Renal pelvis (tissue), 12 donors: ENCODE measurements at places on chromosomes 7 and 10. TPM values are rescaled to one million over a fixed set of nuclear protein-coding genes. Genes with fewer than 3 reads are reported as not detected.

The PTN gene
- 200 TPM for polyA plus RNA-seq

The PSAP gene
- 897 TPM for polyA plus RNA-seq

DNA sequence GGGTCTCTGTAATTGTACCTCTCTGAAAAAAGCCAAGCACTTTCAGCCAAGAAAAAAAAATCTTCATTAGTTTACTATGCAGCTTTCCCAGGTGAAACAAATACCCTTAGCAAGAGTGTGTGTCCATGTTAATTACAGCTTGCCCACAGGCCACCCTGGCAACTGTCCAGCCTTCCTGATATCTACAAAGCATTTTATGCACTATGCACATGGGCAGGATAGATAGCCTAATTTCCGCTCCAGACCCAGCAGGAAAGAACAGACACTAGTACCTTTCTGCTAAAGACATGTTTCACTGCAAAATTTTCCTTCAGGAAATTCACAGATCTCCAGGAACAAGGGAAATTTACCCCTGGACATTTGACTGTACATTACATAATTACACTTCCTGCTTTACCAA is 24.4 kb downstream of the CACNA2D1 start:
- no peak for DNase-seq

- DNase-seq = peak; percentile 52
These were observed 1.7 kb downstream of the ZEB1 start for GRCh38 chr10:31320550-31321211.

DNA sequence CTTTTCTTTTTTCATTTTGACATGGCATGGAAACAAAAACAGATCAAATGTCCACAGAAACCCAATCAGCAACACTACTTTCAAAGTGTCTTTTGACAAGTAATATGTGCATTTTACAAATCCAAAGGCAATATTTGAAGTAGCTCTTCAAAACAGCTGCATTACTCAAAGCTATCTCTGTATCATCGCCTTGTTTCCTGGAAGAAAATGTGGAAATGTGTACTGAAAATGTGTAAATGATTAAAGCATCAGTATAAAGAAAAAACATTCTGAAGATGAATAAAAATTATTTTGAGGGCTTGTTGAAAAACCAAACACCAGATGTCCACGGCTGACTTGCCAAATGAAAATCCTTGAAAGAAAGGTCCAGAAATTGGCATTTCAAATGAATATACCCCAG is 16.5 kb upstream of the ITGB8 start:
- DNase-seq = no peak
